SJCRH30 (cell line): ENCODE measurements at places on chromosomes 12 and 14. TPM values are rescaled to one million over a fixed set of nuclear protein-coding genes. Genes with fewer than 3 reads are reported as not detected.

The RNU6-8 gene
- total RNA-seq: not detected in 2 replicates

The TTC9 gene
- total RNA-seq: 6.4 and 6.5 TPM in 2 replicates

The METAP2 gene
- 109 and 122 TPM in 2 replicates for total RNA-seq

The ASIC1 gene
- 7.5 and 8.9 TPM in 2 replicates for total RNA-seq

The INSM2 gene
- 0.13 and 0.38 TPM in 2 replicates for total RNA-seq

The CAPZA3 gene
- total RNA-seq: not detected in 2 replicates

The CHGA gene
- total RNA-seq: not detected in 2 replicates

The CSRNP2 gene
- 85.3 and 92.5 TPM in 2 replicates for total RNA-seq

DNA sequence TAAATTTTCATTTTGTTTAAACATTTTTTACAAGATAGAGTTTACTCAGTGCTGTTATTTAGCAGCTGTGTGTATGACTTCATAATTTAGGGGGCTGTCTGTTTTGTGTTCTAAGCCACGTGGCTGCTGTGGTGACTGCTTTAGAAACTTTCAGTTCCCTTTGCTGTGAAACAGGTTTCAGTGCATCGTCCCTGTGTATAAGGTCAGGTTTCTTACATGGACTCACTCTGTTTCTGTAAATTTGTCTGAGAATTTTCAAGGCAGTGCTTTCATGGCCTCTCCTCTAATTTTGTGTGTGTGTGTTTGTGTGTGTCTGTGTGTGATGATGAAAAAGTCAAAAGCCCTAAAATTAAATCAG lies 32.4 kb downstream of the BICD1 start:
- no peaks in the 10 kb centered on the region for H3K4me1 ChIP-seq
- H3K27ac ChIP-seq: no peak overlapping the region
- H3K27me3 ChIP-seq: no peaks in the 10 kb centered on the region

DNA sequence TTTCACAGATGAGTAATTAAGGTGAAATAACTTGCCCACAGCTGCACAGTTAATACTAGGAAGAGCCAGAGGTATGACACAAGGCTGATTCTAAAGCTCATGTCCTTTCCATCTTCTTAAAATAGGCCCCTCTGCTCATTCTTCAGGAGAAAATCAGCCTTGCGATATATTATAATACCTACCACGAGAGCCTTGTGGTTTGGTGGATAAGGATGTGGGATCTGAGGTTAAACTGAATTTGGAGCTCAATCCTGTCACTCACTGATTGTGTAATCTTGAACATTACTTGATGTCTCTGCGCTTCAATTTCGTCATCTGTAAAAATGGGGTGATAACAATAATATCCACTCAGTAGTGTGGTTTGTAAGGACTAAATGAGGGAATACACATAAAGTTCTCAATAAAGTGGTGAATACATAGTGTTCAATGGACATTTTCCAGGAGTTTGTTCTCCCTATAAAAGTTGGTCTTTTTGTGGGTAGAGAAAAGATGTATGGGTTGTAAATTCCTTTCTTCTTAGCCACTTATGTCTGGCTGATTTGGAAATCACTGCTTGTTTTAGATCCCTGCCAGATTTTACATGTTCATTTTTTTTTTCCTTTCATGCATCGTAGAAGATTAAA lies 25.1 kb upstream of the ATP2B1 start:
- H3K27ac ChIP-seq: no peak overlapping the region; the same call in 1 of the 2 replicates
- DNase-seq: peak; percentile 52
- H3K27me3 ChIP-seq: no peaks in the 10 kb centered on the region

DNA sequence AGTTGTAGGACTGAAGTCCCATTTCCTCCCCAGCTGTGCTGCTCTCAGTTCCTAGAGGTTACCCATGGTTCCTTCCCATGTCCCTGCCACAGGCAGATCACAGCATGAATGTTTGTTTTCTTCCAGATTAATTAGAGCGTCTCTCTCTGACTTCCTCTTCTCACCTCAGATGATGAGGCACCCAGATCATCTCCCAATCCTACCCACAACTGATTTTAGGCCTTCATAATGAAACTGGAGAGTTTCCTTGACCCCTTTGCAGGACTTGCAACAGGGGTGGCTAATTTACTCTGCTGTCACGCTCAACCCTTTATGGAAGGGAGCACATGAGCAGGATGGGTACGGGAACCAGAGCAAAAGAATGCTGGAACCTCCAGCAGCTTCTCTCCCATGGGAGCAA lies 32.1 kb upstream of the TXNRD1 start:
- DNase-seq: no peak
- no peaks in the 10 kb centered on the region for H3K27me3 ChIP-seq

- no peak overlapping the region for H3K4me3 ChIP-seq
- H3K27me3 ChIP-seq: no peaks in the 10 kb centered on the region
- peak; percentile 8 for DNase-seq
- H3K36me3 ChIP-seq: no peaks in the 10 kb centered on the region; the same call in 1 of the 2 replicates
Observed at GRCh38 chr12:15631007-15631715, 158.0 kb downstream of the EPS8 start.

DNA sequence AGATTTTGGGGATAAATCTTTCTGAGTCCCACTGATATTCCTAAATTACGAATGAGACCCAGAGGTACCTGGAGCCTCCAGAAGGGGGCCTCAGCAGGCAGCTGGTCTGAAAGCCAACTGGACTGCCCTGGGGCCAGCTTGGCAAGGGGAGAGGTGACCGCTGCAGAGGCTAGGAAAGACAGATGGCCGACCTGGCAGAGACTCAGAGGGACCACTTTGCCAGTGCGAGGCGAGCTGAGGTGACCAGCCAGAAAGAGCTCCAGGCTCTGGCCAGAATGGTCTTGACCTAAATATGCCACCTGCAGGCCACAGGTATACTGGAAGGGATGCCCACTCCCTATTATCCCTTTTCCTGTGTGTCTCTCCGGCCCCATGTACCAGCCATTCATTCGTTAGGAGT lies 256.8 kb upstream of the GARIN6 start:
- no peaks in the 10 kb centered on the region for H3K36me3 ChIP-seq
- no peak overlapping the region for H3K27ac ChIP-seq
- no peak overlapping the region for H3K4me3 ChIP-seq
- no peaks in the 10 kb centered on the region for H3K4me1 ChIP-seq

GRCh38 chr14:89397569-89398230 lies 19.3 kb downstream of the FOXN3 start:
- H3K27me3 ChIP-seq: no peaks in the 10 kb centered on the region
- H3K4me3 ChIP-seq: no peak overlapping the region
- H3K4me1 ChIP-seq: no peaks in the 10 kb centered on the region
- 0 out of 2 replicates have a peak, but pooled peaks cover 3% of the 10 kb centered on the region for H3K36me3 ChIP-seq
- DNase-seq: no peak

DNA sequence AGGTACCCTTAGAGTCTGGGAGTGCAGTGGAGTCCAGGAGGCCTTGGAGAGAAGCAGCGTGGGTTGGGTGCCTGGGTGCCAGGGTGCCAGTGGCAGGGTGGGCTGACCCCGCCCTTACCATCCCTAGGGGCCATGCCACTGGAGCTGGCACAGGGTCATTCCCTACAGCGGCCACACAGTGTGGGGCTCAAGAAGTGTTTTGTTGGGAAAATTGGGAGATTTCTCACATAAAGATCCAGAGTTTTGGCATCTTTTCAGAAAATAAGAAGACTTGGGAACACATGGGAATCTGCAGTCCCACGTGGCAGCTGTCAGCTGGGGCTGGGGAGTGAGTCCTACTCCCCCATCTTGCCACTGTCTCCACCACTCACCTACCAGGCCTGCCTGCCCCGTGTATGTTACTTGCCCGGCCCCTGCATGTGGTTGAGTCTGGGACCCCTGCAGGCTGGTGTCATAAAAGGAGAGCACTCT lies 4.2 kb downstream of the VASH1 start:
- no peak overlapping the region for H3K4me3 ChIP-seq
- H3K4me1 ChIP-seq: peaks cover 5% of the 10 kb centered on the region; the same call in 1 of the 2 replicates
- no peaks in the 10 kb centered on the region for H3K27me3 ChIP-seq
- DNase-seq: no peak
- no peaks in the 10 kb centered on the region for H3K36me3 ChIP-seq

GRCh38 chr14:97747316-97747715 lies 950.1 kb downstream of the VRK1 start:
- no peak overlapping the region for H3K4me3 ChIP-seq
- DNase-seq: no peak
- no peaks in the 10 kb centered on the region for H3K4me1 ChIP-seq
- no peaks in the 10 kb centered on the region for H3K27me3 ChIP-seq
- no peak overlapping the region for H3K27ac ChIP-seq

DNA sequence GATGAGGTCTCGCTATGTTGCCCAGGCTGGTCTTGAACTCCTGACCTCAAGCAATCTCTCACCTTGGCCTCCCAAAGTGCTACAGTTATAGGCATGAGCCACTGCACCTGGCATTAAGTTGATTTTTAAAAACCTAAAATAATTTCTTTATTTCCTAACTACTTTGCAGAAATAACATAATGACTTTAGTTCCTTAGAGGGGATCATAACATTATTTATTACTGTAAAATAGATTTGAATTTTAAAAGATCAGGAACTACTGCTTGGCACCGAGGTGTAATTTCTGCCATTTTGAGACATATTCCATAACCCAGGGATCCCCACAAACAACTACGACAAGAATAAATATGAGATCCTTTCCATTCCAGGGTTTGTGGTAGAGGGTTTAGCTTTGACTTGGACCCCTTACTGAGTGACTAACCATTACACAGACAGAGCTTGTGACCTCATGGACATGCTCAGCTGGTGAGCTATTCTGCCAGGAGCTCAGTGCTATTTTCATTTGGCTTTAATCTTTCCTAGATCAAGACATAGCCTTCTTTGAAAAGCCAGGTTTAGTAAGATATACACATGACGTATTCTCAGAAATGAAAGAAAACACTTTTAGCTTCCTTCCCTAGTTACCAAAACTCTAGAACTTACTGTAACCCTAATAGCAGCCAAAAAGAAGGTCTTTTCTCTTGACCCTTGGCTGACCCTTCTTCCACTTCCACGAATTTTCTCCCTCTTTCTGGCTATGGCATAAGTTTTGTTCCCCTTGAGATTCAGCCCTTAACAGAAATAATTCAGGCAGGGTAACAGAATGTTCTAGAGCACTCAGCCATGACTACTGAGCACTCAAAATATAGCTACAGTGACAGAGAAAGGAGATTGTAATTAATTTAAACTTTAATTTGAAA lies 75.1 kb upstream of the NUDT4 start:
- H3K4me3 ChIP-seq: no peak overlapping the region
- no peaks in the 10 kb centered on the region for H3K4me1 ChIP-seq
- H3K27ac ChIP-seq: no peak overlapping the region
- no peaks in the 10 kb centered on the region for H3K36me3 ChIP-seq
- no peaks in the 10 kb centered on the region for H3K27me3 ChIP-seq

- H3K27me3 ChIP-seq: no peaks in the 10 kb centered on the region
- no peaks in the 10 kb centered on the region for H3K36me3 ChIP-seq
- H3K4me3 ChIP-seq: no peak overlapping the region
- no peaks in the 10 kb centered on the region for H3K4me1 ChIP-seq
- DNase-seq: no peak
Observed at GRCh38 chr12:31227401-31227981, 98.5 kb downstream of the SINHCAF start.

DNA sequence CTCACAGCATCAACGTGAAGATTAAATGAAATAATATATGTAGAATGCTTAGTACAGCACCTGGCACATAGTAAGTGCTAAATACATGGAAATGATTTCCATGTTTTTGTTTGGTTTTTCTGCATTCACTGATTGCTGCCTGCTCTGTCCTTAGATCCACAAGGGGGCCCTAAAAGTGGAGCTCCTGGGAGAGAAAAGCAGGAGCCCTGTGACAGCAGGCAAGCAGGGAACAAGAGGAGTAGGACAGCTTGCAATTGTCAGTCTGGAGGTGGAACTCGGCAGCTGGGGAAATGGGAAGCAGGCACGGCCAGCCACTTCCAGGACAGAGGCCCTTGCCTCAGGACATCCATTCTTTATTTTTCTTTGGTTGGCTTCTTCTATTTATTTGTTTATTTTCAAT lies 292.9 kb downstream of the BMP4 start:
- DNase-seq: peak; percentile 77
- no peaks in the 10 kb centered on the region for H3K36me3 ChIP-seq
- H3K4me3 ChIP-seq: no peak overlapping the region
- H3K27ac ChIP-seq: peak overlapping the region; percentile 7; the same call in 1 of the 2 replicates

GRCh38 chr14:76352639-76353281 lies 23.2 kb upstream of the ESRRB start:
- DNase-seq: peak; percentile 81
- H3K4me1 ChIP-seq: peaks cover 16% of the 10 kb centered on the region
- H3K4me3 ChIP-seq: peak overlapping the region; percentile 28
- H3K36me3 ChIP-seq: no peaks in the 10 kb centered on the region

GRCh38 chr14:77979666-77980351 lies 179.9 kb downstream of the ADCK1 start:
- DNase-seq: peak; percentile 24
- no peak overlapping the region for H3K27ac ChIP-seq
- no peak overlapping the region for H3K4me3 ChIP-seq
- H3K4me1 ChIP-seq: no peaks in the 10 kb centered on the region
- no peaks in the 10 kb centered on the region for H3K36me3 ChIP-seq

- no peaks in the 10 kb centered on the region for H3K27me3 ChIP-seq
- H3K4me1 ChIP-seq: peaks cover 10% of the 10 kb centered on the region
- H3K4me3 ChIP-seq: no peak overlapping the region
- H3K27ac ChIP-seq: no peak overlapping the region
- H3K36me3 ChIP-seq: no peaks in the 10 kb centered on the region
Observed at GRCh38 chr14:68820536-68820935, 27.7 kb upstream of the ZFP36L1 start.

DNA sequence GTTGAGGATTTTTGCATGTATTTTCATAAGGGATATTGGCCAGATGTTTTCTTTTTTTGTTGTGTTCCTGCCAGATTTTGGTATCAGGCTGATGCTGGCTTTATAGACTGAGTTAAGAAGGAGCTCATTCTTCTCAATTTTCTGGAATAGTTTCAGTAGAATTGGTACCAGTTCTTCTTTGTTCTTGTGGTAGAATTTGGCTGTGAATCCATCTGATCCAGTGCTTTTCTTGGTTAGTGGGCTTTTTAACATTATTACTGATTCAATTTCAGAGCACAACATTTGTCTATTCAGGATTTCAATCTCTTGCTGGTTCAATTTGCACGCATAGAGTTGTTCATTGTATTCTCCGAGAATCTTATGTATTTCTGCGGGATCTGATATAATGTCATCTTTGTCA lies 136.5 kb upstream of the FOXG1 start:
- DNase-seq: no peak
- no peaks in the 10 kb centered on the region for H3K36me3 ChIP-seq
- H3K4me3 ChIP-seq: no peak overlapping the region
- H3K4me1 ChIP-seq: no peaks in the 10 kb centered on the region
- H3K27ac ChIP-seq: no peak overlapping the region

GRCh38 chr14:103057372-103058163 lies at the start of gene CDC42BPB:
Gene CDC42BPB (minus strand): TSS chr14:103057549. CDS start chr14:103057173, 376 bp downstream.
- no peaks in the 10 kb centered on the region for H3K36me3 ChIP-seq
- peak within 1 kb of the TSS; percentile 12; the same call in 1 of the 2 replicates for H3K27ac ChIP-seq
- DNase-seq: peak; percentile 92
- H3K4me3 ChIP-seq: peak within 1 kb of the TSS; percentile 98
- no peaks in the 10 kb centered on the region for H3K27me3 ChIP-seq
- peaks cover 6% of the 10 kb centered on the region; the same call in 1 of the 2 replicates for H3K4me1 ChIP-seq

GRCh38 chr14:104563742-104564615 lies 15.6 kb upstream of the C14orf180 start:
- no peak overlapping the region for H3K4me3 ChIP-seq
- no peak overlapping the region for H3K27ac ChIP-seq
- peaks cover 12% of the 10 kb centered on the region for H3K4me1 ChIP-seq
- peaks cover 39% of the 10 kb centered on the region for H3K27me3 ChIP-seq
- peak; percentile 89 for DNase-seq
